Peyer's patch (tissue), 4 donors: ENCODE measurements at places on chromosomes 7 and 10.

- DNase-seq = no peak
Measured at GRCh38 chr10:90417029-90417428, 440.8 kb downstream of the HTR7 start.

- peak; percentile 84 for DNase-seq
Measured at GRCh38 chr10:89217057-89217990, 10.2 kb upstream of the CH25H start.

DNA sequence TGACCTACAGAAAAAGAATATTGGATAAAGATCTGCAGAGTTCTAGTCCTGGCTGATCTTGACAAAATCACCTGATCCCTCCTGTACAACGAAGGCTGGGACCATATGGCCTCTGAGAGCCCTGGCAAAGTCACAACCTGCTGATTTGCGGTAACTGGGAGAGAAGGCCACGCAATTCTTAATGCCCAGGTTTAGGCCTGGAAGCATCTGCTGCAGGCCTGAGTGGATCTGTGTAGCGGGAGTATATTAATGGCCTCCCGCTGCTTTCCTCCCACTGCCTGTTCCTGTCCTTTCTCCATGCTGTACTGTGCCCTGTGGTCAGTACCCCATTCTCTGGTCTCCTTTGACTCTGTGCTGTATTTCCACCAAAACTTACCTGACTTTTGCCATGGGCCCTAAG lies 24.2 kb downstream of the AKR1B1 start:
- no peak for DNase-seq

- peak; percentile 21 for DNase-seq
Measured at GRCh38 chr7:4024806-4025205, 657.3 kb upstream of the FOXK1 start.

GRCh38 chr7:88919478-88920131 lies 124.1 kb upstream of the TEX47 start:
- no peak for DNase-seq

DNA sequence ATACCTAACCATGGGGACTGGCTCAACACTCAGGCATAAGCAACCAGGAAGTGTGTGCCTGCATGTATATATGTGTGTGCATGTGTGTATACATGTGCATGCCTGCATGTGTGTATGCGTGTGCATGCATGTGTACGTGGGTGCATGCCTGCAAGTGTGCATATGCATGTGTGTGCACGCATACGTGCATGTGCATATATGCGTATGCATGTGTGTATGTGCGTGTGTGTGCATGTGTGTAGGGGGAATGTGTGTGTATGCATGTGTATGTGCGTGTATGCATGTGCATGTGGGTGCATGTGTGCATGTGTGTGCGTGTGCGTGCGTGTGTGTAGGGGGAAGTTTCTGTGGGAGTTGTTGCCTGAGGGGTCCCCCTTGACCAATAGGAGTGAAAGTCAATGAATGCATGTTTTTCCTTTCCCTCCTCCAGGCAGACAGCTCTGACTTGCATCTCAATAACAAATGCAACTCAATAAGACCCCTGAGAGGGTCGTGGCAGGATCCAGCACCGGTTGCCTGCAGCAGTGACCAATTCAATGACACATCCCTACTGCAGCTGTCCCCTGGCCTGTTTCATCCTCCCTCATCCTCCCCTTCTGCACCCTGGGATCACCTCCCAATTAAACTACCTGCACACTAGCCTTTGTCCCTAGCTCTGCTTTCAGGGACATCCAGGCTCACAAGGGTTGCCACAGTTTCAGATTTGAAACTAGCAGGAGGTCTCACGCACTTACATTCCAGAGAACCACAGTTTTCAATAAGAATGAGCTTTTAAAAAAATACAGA lies 27.0 kb upstream of the FZD8 start:
- DNase-seq = no peak

DNA sequence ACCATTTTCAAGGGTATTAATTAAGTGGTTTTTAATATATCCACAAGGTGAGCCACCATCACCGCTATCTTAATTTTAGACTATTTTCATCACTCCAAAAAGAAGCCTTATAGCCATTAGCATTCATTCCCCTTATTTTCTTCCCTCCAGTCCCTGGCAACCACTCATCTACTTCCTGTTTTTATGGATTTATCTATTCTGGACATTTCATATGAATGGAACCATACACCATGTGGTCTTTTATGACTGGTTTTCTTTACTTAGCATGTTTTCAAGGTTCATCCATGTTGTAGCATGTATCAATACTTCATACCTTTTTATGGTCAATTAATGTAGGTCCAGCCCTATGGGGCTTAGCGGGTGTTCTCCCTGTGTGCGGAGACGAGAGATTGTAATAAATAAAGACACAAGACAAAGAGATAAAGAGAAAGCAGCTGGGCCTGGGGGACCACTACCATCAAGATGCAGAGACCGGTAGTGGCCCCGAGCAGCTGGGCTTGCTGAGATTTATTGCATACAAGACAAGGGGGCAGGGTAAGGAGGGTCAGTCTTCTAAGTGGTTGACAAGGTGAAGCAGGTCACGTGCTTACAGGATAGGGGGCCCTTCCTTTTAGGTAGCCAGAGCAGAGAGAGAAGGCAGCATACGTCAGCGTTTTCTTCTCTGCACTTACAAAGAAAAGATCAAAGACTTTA lies 14.6 kb downstream of the WBP1L start:
- DNase-seq = no peak

GRCh38 chr7:157002819-157003421 lies 7.5 kb downstream of the MNX1 start:
- DNase-seq = peak; percentile 47

- no peak for DNase-seq
Measured at GRCh38 chr7:108083980-108084379, 46.2 kb downstream of the LAMB4 start.

DNA sequence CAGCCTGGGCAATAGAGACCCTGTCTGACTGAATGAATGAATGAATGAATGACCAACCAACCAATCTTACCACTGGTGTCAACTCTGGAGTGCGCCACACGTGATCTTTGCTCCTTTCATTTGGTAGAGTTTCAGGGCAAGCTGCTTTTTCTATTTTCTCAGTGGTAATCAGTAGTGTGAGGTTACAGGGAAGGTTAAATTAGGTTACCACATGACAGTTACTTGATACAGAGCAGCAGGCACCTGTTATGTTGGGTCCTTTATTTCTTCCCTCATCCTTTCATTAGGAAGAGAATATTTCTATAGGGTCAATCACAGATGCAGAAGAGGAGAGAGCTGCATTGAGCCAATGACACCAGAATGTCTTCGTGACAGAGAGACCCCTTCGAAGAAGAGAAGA lies 167.8 kb downstream of the KIAA1217 start:
- no peak for DNase-seq

DNA sequence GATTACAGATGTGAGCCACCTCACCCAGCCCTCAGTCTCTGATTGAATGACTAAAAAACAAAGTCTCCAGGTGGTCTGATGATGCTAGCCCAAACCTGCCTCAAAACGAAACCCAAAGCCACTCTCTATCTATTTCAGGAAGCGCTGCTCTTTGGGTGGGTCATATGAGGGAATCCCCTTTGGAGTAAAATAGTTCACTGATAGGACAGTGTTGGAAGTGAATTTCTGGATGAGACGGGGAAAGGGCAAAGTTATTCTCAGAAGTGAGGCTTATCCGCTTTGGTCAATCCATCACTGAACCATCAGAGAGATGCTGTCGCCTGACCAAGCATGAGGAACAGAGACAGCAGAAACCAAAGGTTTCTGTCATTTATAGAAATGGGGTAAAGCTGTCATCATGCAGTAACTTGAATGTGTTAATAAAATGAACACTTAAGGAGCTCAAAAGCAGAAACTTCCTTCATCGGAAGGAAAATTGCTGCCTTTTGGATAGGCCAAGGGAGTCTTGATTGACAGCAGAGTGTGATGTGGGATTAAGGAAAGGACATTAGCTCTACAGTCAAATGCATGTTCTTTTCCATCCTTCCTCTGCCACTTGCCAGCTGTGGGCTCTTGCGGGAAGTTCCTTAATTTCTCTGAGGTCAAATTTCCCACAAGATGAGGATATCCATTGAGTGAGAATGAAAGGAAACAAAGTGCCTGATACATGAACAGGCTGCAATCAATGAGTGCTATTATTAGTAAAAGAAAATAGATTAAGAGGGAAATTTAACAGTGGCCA lies 64.9 kb upstream of the C1QL3 start:
- DNase-seq = no peak

DNA sequence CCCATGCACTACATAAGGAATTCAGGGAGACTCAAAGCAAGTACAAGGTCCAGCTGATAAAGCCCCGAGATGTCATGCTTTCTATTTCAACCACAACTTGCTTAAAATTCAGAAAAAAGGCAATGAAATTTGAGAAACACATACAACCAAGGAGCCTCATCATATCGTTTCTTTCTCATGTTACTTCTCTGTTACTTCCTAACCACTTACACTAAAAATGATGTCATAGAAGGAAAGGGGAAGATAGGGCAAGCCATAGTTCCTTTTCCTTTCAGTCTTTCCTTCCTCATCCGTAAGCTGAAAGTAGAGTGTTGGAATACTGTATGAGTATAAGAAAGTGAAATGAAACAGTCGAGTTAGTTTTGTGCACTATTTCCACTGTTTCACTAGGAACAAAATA lies 27.9 kb upstream of the CDK14 start:
- no peak for DNase-seq

GRCh38 chr7:27025270-27025669 lies 70.5 kb downstream of the HOXA1 start:
- DNase-seq = no peak

DNA sequence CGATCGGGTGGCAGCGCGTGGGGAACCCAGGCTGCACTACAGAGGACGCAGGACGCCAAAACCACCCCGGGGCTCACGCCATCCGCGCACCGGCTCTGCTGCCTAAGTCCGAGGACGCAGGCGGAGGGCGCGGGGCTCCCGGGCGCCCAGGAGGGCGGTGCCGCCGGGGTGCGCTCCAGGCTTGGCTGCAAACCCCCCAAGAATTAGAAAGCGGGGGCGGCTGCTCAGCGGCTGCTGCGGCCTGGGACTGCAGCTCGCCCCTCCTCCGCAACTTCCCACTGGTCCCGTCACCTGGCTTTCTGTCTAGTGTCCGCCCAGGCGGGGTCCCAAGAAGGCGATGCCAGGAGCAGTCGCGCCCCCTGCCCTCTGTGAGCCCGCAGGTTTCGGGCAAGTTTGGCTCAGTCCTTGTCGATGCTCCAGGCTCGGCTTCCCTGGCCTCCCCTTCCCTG lies 1.7 kb upstream of the POU6F2 start:
- DNase-seq = no peak

- no peak for DNase-seq
Measured at GRCh38 chr7:79612903-79613302, 159.4 kb upstream of the MAGI2 start.

GRCh38 chr10:32949221-32949678 lies 8.8 kb downstream of the ITGB1 start:
- DNase-seq = no peak

- no peak for DNase-seq
Measured at GRCh38 chr10:76352300-76352699, 920.9 kb downstream of the LRMDA start.

GRCh38 chr10:100238429-100238828 lies 9.0 kb upstream of the CHUK start:
- DNase-seq = no peak

- DNase-seq = no peak
Measured at GRCh38 chr7:64651632-64652165, 14.2 kb upstream of the ZNF107 start.

DNA sequence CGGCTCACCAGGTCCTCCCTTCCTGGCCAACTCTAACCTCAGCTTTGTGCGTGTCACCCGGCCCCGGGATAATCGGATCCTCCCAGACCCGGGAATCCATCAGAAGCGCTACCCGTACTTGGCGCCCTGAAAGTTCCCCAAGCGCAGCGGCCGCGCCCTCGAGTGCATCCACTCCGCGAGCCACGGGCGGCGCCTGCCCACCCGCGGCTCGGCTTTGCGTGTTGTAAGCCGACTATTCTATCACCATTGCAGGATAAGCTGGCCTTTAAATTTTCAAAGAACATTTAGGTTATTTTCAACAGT lies 35.7 kb upstream of the EBLN1 start:
- DNase-seq = peak; percentile 71

- no peak for DNase-seq
Measured at GRCh38 chr10:5283305-5284158, 81.2 kb upstream of the UCN3 start.

GRCh38 chr7:103773726-103774125 lies 215.7 kb downstream of the RELN start:
- no peak for DNase-seq

GRCh38 chr7:69422574-69422985 lies 175.7 kb upstream of the AUTS2 start:
- no peak for DNase-seq
